Cortex of kidney (tissue), 1 donor: ENCODE measurements at places on chromosomes 12 and 14.

GRCh38 chr12:111412007-111412829, 6.5 kb downstream of the SH2B3 start:
- DNase-seq: no peak

GRCh38 chr12:63805704-63806672, 26.3 kb downstream of the RXYLT1 start:
- DNase-seq: no peak

DNA sequence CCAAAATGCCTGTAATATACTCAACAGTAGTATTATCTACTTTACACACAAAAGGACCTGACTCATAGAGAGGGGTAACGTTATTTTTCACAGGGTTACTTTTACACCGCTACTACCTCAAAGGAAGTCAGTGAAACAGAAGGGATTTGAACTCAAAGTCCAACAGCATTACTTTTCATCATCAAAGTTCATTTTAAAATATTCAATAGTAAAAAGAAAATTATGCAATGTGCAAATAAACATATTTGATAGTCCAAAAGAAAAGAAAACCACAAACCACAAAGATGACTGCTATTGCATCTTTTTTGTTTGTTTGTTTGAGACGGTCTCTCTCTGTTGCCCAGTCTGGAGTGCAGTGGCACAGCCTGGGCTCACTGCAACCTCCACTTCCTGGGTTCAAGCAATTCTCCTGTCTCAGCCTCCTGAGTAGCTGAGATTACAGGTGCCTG, 15.5 kb downstream of the KIF21A start:
- no peak for DNase-seq

GRCh38 chr14:105897725-105898113, 371.3 kb downstream of the TMEM121 start:
- no peak for DNase-seq

GRCh38 chr12:20716037-20716436, 20.9 kb downstream of the SLCO1C1 start:
- no peak for DNase-seq

DNA sequence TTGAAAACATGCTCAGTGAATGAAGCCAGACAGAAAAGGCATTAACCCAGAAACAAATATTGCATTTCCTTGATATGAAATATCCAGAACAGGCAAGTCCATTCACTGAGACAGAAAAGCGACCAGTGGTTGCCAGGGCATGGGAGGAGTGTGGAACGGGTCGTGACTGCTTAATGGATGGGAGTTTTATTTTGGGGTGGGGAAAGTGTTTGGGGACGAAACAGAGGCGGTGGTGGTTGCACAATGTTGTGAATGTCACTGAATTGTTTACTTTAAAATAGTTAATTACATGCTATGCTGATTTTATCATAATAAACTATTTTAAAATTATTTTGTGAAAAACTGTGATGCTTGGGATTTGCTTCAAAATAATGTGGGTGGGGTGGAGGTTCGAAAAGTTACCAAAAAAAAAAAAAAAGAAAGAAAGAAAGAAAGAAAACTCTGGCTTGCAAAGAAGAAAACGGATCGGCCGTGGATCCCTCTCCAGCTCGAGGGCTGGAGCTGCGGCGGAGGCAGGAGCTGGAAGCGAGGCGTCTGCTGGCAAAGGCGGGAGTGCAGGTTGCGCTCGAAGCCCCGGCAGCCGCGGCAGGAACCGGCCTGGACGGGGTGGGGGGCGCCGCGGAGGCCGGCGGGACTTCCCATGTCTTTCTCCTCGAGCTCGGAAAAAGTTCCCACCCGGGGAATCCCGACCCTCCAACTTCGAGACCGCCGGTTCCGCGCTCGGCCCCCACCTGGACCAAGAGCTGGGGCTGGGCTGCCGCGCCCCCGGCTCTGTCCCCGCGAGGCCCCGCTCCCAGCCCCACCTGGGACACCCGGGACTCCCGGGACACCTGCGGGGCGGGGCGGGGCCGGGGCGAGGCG, 524 bp upstream of the P2RX2 start:
- no peak for DNase-seq

- DNase-seq: no peak
These were observed 150.1 kb downstream of the PRKCH start for GRCh38 chr14:61471297-61472005.

DNA sequence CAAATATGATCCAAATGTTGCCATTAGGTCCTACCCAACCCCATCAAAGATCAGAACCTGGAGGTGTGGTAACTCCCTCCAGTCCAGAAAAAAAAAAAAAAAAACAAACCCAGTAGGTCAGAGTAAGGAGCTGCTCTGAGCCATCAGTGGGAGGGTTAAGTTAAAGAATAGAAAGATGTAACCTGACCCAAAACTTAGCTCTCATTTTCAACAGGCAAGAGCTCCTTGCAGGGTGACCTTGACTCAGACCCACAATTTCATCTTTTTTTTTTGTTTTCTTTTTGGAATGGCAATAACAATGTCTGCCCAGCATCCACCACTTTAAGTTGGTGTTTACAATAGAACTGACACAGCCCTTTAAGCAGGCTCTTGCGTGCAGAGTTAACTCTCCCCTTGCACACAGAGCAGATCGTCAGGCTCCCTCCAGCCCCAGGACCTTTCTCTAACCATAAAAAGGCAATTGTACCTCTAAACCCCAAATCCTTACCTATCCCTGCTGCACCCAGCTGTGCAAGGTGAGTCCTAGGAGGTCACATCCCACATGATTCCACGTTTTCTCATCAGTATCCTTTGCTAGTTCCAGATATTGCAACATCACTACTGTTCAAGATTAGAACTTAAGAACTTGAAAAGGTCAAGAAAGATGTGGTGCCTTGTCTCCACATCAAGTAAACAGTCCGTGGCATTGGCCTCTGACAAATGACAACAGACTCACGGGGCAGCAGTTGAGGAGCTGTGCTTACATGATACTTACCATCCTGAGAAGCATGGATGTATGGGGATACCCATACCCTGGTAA, 178.6 kb upstream of the EEA1 start:
- DNase-seq: no peak

GRCh38 chr14:31258427-31259039, 50.9 kb upstream of the HECTD1 start:
- DNase-seq: no peak

- no peak for DNase-seq
These were observed 81.8 kb upstream of the STAC3 start for GRCh38 chr12:57332646-57333312.

- DNase-seq: no peak
These were observed 281.5 kb downstream of the TMEM117 start for GRCh38 chr12:44117337-44117736.

GRCh38 chr12:45669093-45669492, 60.4 kb upstream of the ARID2 start:
- no peak for DNase-seq

- DNase-seq: no peak
These were observed 1.8 kb downstream of the FBXL14 start for GRCh38 chr12:1592444-1593173.

- no peak for DNase-seq
These were observed 269.4 kb downstream of the RGS6 start for GRCh38 chr14:72201645-72202044.

DNA sequence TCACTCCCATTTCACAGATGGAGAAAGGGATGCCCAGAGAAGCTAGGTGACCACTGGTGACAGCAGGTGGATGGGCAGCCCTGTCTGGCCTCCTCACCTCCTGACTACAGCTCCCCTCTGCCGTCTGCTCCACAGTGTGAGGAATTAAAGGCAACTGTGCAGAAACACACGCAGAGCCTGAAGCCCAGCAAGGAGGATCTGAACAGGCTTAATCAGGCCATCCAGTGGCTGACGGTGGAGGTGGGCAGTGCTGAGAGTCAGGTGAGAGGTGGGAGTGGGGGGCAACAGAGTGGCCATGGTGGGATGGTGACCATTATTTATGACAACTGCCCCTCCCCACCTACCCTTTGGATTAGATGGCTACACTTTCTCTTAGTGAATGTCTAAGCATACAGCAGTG, 1.2 kb downstream of the KRT86 start:
- DNase-seq: no peak

GRCh38 chr12:5172886-5173285, 129.2 kb downstream of the KCNA5 start:
- DNase-seq: no peak

- DNase-seq: no peak
These were observed 87.8 kb upstream of the LHX5 start for GRCh38 chr12:113559466-113559865.

GRCh38 chr12:40312982-40313576, 88.3 kb downstream of the LRRK2 start:
- no peak for DNase-seq

GRCh38 chr12:32776258-32776657, 20.6 kb upstream of the YARS2 start:
- no peak for DNase-seq

GRCh38 chr14:24368562-24369252, 723 bp downstream of the NFATC4 start:
- DNase-seq: no peak

DNA sequence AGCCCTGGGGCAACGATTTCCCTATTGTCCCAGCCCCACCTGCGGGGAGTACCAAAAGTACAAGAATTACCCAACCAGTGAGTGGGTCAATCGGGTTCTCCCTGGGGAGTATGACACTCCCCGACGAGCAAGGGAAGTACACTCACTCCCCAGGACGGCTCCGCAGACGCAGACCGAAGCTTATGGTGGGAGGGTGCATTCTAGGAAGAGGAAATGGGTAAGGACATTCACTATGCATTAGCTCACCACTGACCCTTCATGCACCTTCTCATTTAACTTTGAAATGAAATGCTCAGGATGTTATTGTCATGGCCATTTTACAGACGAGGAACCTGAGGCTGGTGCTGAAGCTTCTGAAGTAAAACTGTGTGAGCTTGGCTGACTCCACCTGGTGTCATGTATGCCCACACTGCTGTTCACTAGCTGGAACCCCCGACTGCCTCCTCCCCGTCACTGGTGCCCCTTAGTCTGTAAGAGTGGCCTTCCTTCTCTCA, 45.8 kb upstream of the TMED10 start:
- no peak for DNase-seq

- DNase-seq: no peak
These were observed 25.9 kb downstream of the CEP83 start for GRCh38 chr12:94433744-94434143.

DNA sequence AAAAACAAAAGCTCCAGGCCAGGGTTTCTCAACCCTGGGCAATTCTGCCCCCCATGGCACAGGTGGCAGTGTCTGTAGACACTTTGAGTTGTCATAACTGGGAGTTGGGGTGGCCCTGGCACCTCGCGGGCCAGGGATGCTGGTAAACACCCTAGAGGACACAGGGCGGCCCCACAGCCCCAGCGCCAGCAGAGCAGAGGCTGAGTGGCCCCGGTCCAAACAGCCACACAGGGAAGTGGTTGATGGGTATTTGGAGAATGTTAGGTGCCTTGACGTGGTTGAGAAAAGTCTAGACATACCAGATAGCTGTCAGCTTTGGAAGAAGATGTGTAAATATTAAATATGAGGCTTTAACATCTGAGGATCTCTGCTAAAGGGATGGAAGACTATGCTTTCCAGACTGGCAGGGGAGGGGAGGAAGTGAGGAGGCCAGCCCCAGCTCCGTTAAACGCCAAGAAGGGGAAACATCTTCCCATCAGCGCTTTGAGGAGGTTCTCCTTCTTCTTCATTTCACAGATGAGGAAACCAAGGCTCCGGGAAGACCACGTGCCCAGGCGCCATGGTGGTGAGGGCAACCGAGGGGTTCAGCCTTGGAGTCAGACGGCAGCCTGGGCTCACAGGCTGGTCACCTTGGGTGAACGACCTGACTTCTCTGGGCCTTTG, 103.7 kb downstream of the SCARB1 start:
- DNase-seq: no peak

- DNase-seq: no peak
These were observed 4.3 kb downstream of the TGM1 start for GRCh38 chr14:24258548-24259265.

DNA sequence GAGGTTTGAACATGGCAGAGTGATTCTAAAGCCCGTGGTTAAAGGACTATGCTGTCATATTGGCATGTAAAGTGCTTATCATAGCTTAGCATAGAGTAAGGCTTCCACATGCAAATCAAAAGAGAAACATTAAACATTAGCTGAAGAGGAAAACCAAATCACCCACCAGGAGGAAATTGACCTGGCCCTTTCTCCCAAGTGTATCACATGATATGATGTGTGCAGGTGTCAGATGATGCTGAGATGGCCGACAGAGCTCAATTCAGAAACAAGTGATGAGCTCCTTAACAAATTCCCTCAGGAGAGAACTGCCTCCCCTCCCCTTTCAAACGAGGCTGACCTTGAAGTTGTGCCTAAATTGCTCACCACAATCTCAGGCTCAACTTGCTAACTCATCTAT, 217.1 kb upstream of the BTG1 start:
- DNase-seq: no peak

- DNase-seq: no peak
These were observed 42.6 kb downstream of the BEGAIN start for GRCh38 chr14:100544506-100545141.

GRCh38 chr14:64786296-64787149, 82.3 kb downstream of the PLEKHG3 start:
- DNase-seq: no peak

GRCh38 chr14:25520821-25521220, 470.9 kb upstream of the STXBP6 start:
- no peak for DNase-seq

GRCh38 chr14:71262441-71262840, 355.2 kb downstream of the PCNX1 start:
- DNase-seq: no peak

DNA sequence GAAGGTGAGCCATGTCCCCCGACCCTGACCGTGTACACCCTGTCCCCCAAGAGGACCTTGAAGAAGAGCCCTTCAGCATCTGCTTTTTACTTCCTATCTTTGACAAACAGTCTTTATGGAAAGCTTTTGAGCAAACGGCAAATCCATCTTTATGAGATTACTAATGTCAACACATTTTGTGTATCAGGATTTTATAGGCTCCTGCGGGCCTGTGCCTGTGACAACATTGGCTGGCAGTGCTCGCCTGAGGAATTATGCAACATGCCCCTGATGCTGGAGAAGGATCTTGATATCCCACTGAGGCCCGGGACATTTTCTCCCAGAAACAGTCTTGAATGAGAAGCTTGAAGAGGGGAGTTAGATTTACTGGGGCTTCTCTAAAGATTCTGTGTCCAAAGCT, 416.5 kb downstream of the NRXN3 start:
- no peak for DNase-seq

- no peak for DNase-seq
These were observed 930 bp upstream of the MIA2 start for GRCh38 chr14:39232554-39233415.
